ENCODE measurements at places on chromosomes 4 and X.

- no peak for DNase-seq
Observed at GRCh38 chr4:86530183-86530582, 63.9 kb upstream of the PTPN13 start.

DNA sequence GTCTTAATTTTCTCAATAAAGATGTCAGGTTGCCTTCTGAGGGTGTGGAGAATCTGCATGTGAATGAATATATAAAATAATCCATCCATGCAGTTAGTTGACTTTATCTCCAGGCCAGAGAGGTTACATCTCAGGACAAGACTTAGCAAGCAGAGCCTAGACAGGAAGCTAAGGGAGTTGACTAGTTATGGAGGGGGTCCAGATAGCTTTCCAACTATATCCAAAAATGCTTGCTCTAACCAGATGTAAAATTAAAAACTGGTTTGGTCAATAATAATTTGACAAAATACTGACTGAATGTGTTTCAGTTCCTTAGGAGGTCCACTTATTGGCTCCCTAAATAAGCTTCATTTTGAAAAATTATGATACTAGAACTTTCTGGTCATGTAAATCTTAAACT is 101.4 kb downstream of the PAPSS1 start:
- DNase-seq: no peak

- peak; percentile 21 for DNase-seq
Observed at GRCh38 chr4:154491341-154492271, at the start of gene DCHS2. Gene DCHS2, minus strand, starts transcription at chr4:154491799. Its CDS starts 444 bp downstream, at chr4:154491355.

DNA sequence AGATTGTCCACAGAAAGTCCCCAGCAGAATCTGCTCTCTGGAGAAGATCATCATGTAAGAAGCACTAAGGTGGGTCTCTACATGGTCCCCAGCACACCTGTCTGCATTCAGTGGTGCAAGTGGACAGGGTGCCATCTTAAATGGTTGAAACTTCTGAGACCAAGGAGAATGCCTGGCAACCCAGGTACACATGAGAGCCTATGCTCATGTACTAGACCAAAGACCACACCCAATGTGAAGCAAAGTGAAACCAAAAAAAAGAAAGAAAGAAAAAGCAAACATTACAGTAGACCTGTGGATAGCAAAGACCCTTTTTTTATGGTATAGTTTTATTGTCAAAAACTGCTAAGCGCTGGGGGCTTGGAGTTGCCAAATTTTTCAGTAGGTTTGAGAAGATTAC is 15.0 kb downstream of the CD40LG start:
- DNase-seq: no peak

DNA sequence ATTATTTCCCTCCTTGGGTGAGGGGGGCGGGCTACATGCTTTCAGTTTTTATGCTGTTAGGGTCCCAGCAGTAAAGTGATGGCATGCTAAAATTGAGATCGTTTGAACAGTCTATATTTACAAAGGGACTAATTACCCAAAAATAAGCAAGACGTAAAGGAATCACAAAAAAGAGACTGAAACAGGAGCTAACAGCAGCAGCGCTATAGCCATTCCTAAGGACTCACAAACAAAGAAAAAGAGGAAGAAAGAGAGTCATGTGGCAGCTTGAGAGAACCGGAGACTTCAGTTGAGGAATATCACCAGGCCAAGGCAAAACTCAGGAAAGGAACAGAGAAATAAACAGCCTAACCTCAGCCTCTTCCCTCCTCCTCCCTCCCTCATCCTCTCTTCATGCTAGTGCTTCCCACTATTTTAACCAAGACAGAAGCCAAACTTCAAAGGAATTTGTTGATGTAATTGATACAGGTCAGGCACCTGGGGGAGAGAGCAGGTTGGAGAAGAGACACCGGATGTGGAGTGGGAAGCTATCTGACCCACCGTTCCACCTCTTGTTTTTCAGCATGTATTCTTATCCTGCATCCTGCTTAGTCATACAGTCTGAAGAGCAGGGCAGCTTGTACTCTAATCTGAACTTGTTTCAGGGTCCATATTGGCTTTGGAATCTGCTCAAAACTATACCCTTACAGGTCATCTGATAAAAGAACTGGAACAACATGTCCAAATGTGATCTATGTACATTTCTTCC is 383.7 kb downstream of the NAF1 start:
- DNase-seq: no peak

DNA sequence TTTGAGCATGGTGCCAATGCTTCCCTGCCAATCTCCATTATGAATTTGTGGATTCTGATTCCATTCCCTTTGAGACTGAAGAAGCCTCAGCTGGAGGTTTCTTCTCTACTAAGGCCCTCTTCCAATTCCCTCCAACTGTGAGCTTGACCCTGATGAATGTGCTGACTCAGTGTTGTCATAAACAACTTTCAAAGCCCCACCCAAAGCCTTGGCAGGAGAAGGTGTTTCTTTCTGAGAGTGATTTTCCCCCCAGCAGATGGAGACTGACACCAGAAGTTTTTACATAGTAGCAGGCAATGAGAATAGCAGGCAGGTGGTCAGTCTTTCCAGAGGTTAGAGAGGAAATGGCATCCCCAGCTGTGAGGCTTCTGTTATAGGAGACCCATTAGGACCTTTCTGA is 53.1 kb downstream of the OCRL start:
- DNase-seq: no peak

- DNase-seq: no peak
Observed at GRCh38 chr4:26822546-26822945, 38.1 kb upstream of the STIM2 start.

- DNase-seq: no peak
Observed at GRCh38 chrX:155435744-155436112, 22.7 kb downstream of the F8A3 start.

DNA sequence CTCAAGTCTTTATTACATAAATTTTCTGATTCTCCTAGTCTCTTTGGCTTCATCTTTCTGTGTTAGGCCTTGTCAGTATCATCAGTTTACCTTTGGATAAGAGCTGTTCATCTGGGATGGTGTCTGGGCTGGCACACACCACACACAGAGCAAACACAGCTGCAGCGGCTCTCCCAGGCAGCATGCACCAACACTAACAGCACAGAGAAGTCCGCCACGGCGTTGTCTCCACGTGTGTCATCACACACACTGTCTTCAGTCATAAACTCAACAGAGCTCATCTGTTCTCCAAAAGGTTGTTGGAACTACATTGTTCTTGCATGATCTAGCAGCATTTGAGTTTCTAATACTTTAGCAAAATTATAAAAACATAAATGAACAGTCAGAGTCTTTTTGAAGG is 851.9 kb upstream of the FRG1 start:
- peak; percentile 45 for DNase-seq

DNA sequence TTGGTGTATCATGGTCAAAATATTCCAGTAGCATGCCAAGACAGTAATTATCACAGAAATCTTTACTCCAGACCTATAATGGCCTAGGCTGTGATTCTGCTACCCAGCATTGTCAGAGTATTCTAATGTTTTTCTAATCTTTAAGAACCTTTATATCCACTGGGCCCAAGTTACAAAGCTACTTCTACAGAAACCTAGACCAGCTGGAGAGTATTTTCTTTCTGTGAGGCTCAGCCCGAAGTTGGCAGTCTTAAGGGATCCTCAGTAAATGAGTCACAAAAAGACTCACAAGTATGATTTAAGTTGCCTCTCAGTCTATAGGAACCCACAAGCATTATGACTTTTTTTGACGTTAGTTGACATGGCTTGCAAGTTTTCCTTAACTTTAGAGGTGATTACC is 638.5 kb upstream of the FAM241A start:
- peak; percentile 83 for DNase-seq

- no peak for DNase-seq
Observed at GRCh38 chr4:78818530-78819079, 42.5 kb downstream of the BMP2K start.

GRCh38 chrX:53494436-53494835 is 60.3 kb upstream of the HSD17B10 start:
- peak; percentile 70 for DNase-seq

DNA sequence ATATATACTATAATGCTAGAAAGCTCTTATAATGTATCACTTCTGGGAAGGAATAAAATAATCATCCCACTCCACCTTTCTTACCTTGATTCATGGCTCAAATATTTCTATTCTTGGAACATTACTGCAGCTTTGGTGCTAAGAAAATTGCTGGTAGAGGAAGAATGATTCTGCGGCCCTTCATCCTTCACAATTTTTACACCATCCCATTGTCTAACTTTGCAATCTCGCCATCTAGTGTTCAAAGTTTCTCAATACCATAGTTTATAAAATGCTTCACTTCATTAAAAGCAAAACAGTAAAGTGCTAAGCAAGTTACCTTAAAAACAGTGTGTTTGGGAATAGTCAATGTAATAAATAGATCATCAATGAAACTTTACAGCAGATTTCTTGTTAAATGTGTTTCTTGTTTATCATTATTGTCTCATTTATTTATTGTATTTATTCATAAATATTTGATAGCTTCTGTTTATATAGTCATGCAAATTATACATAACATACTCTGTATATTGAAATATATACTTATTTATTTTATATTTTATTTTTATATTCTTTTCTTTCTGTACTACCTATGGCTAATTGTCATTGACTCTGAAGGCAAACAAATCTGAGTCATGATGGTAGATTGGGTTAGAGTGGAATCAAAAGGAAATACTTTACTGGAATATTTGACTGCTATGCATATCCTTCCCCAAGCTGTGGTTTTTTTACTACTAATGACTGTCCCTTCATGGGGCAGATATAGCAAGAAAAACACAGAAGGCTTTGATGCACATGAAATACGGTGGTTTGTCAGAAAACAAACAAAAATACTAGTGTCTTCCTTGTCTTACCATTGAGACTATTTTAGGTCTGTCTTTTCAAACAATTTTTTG is 390.7 kb downstream of the MAPK10 start:
- DNase-seq: peak; percentile 73

- DNase-seq: no peak
Observed at GRCh38 chr4:42627885-42628646, 28.8 kb downstream of the ATP8A1 start.

DNA sequence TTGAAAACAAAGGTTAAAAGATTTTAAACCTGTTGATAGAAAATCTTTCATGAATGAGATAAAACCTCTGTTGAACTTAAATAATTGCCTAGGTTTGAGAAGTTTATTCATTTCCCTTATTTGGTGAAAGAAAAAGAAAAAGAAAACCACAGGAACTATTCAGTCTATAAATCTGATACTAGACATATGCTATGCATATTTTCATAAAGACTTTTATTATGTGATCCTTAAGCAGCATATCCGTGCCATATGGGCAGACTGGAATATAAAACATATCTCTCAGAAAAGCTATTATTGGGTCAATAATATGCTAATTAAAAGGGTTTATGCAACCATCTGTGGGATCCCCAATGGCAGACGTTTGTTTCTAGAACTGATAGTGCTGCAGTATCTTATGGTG is 178.7 kb downstream of the RASL11B start:
- DNase-seq: no peak

- no peak for DNase-seq
Observed at GRCh38 chr4:14855719-14856061, 146.6 kb upstream of the CPEB2 start.

GRCh38 chrX:19886883-19887531 is 393 bp downstream of the SH3KBP1 start:
- DNase-seq: peak; percentile 48

DNA sequence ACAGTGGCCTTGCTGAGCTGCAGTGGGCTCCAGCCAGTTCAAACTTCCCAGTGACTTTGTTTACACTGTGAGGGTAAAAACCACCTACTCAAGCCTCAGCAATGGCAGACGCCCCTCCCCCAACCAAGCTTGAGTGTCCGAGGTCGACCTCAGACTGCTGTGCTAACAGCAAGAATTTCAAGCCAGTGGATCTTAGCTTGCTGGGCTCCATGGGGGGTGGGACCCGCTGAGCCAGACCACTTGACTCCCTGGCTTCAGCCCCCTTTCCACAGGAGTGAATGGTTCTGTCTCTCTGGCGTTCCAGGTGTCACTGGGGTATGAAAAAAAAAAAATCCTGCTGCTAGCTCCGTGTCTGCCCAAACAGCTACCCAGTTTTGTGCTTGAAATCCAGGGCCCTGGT is 168.9 kb upstream of the INTU start:
- DNase-seq: no peak

GRCh38 chr4:141349236-141349635 is 128.5 kb downstream of the ZNF330 start:
- DNase-seq: no peak

DNA sequence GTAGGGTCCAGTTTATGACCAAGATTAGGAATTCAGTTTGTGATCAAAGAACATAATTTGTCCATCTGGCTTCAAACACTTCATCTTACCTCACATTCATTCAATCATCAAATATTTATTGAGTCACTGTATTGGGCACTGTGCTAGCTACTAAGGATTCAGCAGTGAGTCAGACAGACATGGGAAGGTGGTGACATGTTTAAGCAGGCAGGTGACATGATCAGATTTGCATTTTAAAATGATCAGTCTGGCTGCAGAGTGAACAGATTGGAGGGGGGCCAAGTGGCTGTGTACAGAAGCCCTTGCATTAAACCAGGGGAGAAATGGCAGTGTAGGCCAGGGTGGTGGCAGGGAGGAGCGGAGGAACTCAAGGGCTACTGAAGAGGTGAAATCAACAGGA is 25.1 kb upstream of the APLN start:
- no peak for DNase-seq

DNA sequence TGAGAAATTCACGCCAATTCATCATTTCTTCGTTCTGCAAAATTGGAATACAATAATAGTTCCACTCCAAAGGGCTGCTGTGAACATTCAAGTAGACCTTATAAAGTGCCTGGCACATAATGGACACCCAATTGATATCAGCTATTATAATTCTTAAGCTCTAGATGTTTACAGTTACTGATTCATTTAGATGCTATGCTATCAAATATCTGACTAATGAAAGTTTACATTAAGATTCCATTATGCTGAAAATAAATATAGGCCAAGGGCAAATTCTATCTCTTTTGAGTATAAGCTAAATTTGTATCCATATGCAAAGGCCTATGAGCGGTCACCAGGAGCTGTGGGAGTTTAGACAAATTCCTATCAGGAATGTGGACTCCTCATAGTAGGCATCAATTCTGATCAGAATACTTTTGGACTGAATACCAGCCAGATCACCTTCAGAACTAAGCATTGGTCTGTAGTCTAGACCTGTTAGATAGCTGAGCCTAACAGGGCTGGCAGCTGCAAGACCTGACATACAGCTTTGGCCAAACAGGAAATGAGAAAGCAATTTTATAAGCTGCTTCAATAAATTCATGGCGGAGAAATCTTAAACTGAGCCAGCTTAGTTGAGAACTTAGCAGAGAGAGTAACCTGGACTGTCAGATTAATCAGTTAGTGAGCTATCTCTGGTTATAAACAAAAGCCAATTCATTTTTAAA is 384.3 kb upstream of the ACTRT1 start:
- DNase-seq: no peak

- peak; percentile 32 for DNase-seq
Observed at GRCh38 chr4:187491959-187492358, 503.6 kb upstream of the ZFP42 start.

DNA sequence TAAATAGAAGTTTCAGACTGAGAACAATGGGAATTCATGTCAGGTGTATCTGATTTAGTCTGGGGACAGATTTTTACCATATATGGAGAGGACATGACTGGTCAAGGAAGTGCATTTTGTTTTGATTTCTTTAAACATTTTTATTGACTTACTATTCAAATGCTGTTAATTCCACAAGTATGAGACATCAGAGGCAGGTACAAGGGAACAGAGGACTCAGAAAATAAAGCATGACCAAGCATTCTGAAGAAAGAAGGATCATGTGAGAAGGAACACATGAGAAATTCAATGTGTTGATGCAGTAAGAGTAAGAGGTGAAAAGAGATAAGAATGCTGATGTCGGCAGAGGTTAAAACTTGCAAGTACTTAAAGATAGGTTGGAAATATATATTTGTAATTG is 1452.6 kb downstream of the PCDH7 start:
- peak; percentile 34 for DNase-seq
